ENCODE measurements at places on chromosomes 7 and 10.

DNA sequence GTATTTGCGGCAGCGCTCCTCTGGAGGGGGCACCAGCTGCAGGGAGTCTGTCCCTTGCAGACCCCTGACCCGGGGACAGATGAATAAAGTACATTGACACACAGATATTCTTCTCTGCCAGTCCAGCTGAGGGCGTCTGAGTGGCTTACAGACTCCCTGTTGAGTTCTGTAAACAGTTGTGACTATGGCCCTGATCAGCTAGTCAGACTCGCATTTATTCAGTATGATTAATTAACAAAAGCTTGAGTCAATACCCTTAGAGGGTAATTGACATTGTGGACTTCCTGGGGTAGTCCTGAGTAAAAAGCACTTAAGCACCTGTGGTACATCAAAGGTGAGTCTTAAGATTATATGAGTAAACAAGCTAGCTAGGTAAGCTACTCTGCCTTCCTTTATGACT lies 21.0 kb downstream of the ANKRD30A start:
- DNase-seq: no peak

- no peak for DNase-seq
Observed at GRCh38 chr7:117053432-117053831, 100.1 kb downstream of the ST7 start.

DNA sequence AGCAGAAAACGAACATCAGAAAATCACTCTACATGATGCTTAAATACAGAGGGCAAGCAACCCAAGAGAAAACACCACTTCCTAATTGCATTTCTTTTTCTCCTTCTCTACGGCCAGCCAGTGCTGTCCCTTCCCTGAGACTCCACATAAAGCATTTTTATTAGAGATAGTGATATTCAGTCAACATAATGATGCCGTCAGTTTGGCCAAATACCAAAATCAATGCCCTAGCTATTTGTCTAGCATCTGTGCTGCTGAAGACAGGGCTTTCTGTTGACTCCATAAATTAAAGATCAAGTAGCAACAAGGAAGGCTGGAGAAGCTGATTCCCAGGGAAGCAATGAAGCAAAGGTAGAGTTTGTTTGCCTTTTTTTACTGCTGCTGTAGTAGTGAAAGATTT lies 1024.9 kb downstream of the REEP3 start:
- DNase-seq: no peak

- DNase-seq: no peak
Observed at GRCh38 chr7:158453663-158454062, 134.0 kb downstream of the PTPRN2 start.

- DNase-seq: no peak
Observed at GRCh38 chr10:108716352-108716751, 1207.0 kb downstream of the XPNPEP1 start.
